ENCODE measurements at places on chromosomes 6 and 20.

DNA sequence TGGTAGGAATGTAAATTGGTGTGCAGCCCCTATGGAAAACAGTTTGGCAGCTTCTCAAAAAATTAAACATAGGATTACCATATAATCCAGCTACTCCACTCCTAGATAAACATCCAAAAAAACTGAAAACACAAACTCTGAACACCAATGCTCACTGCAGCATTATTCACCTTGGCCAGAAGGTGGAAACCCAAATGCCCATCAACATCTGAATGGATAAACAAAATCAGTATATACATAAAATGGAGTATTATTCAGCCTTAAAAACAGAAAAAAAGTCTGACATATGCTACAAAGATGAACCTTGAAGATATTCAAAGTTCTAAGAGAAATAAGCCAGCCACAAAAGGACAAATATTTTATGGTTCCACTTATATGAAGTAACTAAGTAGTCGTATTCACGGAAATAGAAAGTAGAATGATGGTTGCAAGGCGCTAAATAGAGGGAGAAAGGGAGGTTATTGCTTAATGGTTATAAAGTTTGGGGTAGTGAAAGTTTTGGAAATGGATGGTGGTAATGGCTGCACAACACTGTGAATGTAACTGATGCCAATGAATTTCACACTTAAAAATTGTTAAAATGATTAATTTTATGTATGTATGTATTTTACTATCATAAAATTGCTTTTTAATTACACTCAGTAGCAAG lies 4.0 kb downstream of the PHF10 start:
- no peak for DNase-seq

GRCh38 chr6:165718491-165718891 lies 55.5 kb upstream of the PDE10A start:
- no peak for DNase-seq

GRCh38 chr6:35401514-35401913 lies 50.6 kb upstream of the FANCE start:
- DNase-seq = no peak

DNA sequence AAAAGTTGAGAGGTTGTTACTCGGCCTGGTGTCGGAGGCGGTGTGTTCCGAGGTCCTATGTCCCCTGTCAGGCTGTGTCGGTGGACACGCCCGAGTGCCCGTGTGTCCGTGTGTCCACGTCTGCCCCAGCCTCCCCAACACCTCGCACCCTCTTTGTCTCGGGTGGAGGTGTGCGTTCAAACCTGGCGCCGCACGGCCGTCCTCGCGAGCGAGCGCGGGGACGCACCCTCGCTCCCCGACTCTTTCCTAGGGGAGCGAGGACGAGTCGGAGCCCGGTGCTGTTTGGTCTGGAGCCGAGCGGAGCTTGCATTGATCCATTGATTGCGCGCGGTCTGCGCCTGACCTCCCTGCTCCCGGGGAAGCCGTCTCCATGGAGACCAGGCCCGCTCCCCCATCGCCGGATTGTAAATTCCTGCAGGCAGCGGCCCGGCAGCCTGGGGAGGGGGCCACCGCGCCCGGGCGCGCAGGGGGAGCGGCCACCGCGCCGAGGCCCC lies 411 bp upstream of the SCUBE3 start:
- DNase-seq = no peak

GRCh38 chr6:7901056-7901455 lies 9.5 kb downstream of the TXNDC5 start:
- DNase-seq = no peak

GRCh38 chr6:4271761-4272470 lies 136.5 kb upstream of the ECI2 start:
- DNase-seq = no peak

DNA sequence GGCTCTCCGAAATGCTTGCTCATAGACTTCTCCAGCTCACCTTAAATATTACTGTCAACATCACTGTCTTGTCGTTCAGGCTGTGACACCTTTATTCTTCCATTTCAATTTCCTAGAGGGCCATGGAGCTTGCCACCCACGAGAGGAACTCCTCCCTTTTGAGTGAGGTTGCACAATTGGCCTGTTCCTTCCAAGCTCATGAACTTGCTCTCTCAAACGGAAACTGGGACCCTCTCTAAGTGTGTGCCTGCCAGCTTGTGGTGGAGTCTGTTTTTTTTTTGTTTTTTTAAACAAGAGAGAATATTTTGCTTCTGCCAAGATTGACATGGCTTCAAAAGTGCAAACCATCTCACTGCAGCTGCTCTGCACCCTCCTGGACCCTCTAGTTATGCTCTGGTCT lies 19.3 kb upstream of the IYD start:
- no peak for DNase-seq

All from CD4-positive, alpha-beta T cell treated with Interleukin-4 for 1 hour (primary cell).